ENCODE measurements at places on chromosomes 16 and 17.

DNA sequence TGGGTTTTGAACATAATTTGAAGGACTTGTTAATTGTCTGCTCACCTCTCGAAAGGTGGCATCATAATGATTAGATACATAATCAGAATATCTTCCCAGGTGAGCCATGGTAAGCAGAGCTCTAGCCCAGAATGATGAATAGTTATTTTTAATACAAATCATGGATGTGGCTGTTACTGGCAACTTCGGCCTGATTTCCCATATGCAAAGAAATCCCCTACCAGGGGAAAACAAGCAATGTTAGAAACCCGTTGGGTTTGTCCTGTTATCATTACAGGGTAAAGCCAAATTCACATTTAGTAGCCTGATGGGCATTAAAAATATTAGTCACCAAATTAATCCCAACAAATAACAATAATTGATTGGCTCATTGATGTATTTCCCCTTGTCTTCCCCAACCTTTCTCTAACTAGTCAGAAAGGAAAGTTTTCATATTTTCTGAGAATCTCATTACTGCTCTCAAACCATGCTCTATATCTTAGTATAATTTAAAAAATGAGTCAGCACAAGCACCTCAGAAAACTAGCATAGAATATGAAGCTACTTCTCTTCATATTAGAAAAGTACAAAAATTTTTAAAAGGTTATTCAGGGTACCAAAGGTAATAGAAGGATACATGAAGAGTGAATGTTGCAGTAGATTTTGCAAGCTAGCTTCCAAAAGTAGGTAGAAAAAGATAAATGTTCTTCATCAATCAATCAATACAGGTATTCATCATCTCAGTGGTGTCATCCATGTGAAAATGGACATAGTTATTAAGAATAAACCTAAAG is 5.0 kb downstream of the STAT5B start:
- DNase-seq = no peak

DNA sequence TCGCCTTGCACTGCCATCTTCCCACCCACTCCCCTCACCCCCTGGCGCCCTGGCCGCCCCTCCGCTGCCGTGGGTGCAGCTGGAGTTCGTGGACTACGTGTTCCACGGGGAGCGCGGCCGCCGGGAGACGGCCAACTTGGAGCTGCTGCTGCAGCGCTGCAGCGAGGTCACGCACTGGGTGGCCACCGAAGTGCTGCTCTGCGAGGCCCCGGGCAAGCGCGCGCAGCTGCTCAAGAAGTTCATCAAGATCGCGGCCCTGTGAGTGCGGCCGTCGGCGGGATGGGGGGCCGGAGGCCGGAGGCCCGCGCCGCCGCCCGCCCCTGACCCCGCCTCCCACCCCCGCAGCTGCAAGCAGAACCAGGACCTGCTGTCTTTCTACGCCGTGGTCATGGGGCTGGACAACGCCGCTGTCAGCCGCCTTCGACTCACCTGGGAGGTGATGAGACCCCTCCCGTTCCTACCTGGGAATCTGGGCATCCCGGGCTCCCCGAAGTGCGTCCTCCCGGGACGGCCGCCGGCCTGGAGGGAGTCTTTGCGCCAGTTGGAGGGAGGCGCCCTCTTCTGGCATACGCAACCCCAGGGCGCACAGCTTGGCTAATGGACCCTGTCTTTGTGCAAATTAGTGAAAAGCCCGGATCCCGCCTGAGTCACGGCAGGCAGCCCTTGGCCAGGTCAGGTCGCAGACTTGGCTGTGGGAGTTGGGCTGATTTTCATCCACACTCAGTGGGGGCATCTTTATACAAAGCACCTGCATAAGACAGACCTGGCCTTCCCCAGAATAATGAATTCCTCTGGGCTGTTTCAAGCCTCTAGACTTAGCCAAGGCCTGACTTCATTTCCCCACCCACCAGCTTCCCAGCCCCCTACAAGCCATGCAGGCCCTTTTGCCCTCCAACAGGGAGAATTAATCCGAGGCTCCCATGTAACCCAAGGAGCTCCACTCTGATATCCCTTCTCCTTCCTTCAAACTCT is 14.3 kb downstream of the RAPGEFL1 start:
- DNase-seq = peak; percentile 65

DNA sequence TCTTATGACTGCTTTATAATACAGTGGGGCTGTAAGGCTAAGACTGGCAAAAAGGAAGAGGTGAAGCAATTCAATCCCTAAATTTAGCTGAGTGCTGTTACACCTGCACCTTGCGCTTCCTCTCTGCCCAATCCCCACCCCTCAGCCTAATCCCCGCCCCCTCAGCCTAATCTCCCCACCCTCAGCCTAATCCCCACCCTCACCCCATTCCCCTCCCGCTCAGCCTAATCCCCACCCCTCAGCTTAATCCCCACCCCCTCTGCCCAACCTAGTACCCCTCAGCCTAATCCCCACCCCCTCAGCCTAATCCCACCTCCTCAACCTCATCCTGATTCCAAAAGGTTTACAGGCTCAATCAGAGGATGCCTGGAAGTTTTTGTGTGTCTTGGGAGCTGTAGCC is 155.5 kb downstream of the PMP22 start:
- DNase-seq = no peak

GRCh38 chr17:77677630-77678029 is 280.9 kb upstream of the TNRC6C start:
- DNase-seq = no peak

DNA sequence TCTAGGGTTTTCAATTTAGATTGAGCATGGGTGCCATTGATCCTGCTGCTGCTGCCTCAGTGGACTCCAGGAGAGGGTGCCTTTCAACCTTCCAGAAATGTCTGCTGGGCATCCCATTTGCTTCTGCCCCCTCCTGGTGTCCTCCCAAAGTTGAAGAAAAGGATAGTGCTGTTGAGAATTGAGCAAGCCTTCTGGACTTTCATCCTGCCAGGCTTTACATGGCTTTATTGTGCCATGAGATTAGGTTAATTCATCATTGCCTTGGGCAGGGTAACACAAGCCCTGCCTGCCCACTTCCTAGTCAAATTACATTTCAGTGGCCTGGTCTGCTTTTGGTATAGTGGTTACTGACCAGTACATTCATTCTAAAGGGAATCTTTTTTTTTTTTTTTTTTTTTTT is 17.9 kb upstream of the TANGO6 start:
- no peak for DNase-seq

GRCh38 chr17:79728908-79729471 is 1.8 kb upstream of the ENPP7 start:
- no peak for DNase-seq
